Cerebellar nuclear complex (tissue), 1 donor: ENCODE measurements at places on chromosomes 13 and 19.

DNA sequence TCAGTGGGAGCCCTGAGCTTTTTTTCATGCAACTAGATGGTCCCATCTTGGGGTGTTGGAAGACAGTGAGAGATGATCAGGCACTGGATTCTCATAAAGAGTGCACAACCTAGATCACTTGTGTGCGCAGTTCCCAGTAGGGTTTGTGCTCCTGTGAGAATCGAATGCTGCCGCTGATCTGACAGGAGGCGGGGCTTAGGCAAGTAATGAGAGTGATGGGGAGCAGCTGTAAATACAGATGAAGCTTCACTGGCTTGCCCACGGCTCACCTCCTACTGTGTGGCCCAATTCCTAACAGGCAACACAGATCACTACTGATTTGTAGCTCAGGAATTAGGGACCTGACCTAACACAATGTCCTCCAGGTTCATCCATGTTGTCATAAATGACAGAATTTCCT, 43.6 kb upstream of the UBAC2 start:
- DNase-seq = no peak

DNA sequence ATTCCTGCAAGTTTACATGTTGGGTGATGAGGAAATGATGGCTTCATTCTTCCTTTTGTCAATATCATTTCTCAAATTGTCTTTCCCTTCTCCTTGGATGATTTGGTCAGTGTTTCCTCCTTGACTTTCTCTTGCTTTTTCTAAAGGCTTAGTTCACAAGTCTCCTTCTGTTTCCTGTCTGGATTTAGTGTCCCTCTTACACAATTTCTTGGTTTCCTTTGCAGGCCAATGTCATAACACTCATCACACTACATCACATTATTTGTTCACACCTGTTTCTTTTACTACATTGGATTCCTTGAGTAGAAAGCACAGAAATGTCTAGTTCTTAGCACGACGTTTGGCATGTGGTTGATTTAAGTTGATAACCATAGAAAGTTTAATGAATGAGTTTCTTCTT, 490.7 kb downstream of the TDRD3 start:
- DNase-seq = no peak

GRCh38 chr13:27712421-27712820, 79.9 kb upstream of the GSX1 start:
- DNase-seq = no peak

DNA sequence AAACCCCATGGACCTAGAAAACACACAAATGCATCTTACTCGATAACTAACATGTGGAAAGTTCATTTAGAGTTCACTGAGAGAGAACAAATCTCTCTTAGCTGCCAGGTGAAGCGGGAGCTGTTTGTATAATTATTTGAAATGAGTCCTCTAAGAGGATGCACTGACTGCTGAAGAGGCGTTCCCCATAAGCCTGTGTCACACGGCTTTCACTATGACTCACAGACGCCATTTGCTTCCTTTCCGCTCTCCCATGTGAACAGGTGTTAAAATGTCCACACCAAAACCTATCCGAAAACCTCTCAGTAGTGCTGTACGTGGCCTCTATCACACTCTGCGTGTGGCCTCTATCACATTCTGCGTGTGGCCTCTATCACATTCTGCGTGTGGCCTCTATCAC, 101.8 kb downstream of the SOX1 start:
- no peak for DNase-seq

GRCh38 chr13:99297331-99297730, 9.9 kb downstream of the GPR183 start:
- no peak for DNase-seq

DNA sequence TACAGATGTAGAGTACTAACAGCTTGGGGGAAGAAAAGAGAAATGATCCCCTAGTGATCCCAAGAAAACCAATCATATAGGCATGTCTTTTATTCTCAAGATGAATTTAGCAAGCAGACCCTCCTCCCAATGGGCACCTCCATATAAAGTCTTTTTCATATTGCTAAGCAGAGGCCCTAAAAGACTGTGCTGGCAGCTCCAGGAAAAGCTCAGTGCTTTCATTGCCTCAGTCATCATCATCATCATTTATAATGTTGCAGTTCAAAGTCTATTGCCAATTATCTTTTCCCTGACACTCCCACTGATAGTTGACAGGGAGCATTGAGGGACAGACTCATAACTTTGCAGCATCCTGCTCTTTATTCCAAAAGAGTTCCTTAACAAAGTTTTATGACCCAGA, 13.0 kb downstream of the GPR183 start:
- no peak for DNase-seq

- DNase-seq = no peak
Observed at GRCh38 chr13:34749046-34749445, 193.0 kb upstream of the NBEA start.

GRCh38 chr13:94601446-94602431, at the start of gene GPR180:
TSS of gene GPR180 (plus strand) at chr13:94601857. CDS start at chr13:94601928, 71 bp downstream.
- DNase-seq = peak; percentile 97

DNA sequence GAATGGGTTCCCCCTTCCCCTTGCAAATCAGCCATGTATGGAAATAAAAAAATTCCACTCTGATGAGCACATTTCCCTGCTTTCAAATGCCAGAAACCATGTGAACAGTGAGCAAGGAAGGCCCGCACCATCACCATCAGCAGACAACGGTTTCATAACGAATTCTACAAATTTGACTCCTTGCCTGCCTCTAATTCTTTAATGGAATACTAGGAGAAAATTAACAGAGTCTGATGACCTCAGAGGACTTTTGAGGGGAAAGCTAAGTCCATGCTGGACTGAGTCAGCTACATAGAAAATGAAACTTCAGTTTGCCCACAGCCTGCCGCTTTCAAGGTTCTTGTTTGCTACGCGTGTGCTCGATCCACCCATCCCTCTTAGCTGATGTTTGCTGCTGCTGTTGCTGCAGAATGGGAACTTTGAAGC, 46.7 kb upstream of the KL start:
- no peak for DNase-seq

- DNase-seq = no peak
Observed at GRCh38 chr19:6058518-6059201, 51.6 kb downstream of the RFX2 start.

- DNase-seq = no peak
Observed at GRCh38 chr13:32162395-32163005, 130.9 kb downstream of the FRY start.

- DNase-seq = no peak
Observed at GRCh38 chr13:99681695-99682094, 180.4 kb downstream of the TM9SF2 start.

DNA sequence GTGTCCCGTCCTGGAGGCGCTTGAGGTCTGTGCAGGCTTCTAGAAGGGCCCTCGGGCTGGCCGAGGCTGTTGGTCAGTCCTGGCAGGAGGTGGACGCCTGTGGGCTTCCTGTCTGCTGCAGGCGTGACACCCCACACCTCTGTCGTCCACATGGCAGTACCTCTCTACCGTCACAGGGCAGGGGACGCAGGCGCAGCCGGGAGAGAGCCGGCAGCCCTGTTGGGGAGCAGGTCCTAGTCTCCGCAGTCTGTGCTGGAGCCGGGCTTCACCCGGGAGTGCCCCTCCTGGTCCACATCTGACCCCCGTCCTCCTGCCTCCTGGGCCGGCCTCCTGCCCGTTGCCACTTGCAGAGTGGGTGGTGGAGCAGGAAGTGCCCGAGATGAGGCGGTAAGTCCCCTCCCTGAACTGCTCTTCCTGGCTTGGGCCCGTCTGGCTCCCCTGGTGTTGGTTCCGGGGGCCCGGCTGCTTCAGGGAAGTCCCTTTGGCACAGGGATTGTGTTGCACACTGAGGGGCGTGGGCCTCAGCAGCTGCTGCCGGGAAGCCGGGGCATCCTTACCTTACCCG, 106.0 kb downstream of the KDM4B start:
- no peak for DNase-seq

GRCh38 chr19:8877854-8878705, 45.9 kb downstream of the MBD3L1 start:
- no peak for DNase-seq

DNA sequence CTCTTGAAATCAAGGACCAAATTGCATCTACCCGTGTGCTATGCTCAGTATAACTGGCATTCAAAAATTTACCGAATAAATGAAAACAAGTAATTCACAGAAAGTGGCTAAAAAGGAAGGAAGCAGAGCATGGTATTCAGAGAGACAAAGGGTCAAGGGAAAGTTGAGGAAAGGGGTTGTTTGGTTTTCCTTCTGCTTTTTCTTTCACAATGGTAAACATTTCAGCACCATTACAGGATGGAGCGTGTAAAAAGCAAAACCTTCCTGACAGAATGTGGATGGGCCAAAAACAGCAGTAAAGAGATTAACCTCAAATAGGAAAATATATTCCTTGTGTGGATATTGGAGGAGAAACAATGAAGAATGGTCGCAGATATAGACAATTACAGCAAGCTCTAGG, 14.8 kb downstream of the DIAPH3 start:
- no peak for DNase-seq

DNA sequence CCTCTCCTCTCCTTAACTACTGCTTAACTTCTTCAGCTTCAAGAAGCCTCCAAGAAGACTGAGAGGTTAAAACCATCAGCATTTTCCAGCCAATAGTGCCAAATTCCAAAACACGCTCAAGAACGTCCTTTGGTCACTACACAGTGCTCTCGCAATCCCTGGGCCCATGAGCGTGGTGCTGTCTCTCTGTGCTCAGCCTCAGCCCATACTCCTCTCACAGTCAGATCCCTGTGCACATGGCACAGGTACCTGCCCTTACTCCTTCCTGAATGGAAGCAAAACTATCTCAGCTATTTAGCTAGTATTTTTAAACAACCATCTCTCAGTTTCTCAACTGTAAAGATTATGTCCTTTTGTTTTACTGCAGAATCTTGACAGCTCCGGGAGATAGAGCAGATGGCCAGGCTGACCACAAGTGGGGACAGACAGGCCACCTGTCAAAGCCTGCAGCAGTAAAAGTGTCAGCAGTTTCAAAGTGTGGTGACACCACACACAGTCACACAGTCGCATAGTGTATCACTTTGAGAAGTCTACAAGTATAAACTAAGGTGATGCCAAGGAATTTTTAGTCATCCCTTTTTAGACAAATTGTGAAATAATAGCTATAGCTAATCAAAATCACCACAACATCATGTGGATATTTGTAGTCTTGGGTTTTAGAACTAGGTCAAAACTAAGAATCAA, 35.7 kb downstream of the DZIP1 start:
- DNase-seq = no peak

GRCh38 chr13:101346942-101347728, 69.2 kb downstream of the NALCN start:
- DNase-seq = no peak

DNA sequence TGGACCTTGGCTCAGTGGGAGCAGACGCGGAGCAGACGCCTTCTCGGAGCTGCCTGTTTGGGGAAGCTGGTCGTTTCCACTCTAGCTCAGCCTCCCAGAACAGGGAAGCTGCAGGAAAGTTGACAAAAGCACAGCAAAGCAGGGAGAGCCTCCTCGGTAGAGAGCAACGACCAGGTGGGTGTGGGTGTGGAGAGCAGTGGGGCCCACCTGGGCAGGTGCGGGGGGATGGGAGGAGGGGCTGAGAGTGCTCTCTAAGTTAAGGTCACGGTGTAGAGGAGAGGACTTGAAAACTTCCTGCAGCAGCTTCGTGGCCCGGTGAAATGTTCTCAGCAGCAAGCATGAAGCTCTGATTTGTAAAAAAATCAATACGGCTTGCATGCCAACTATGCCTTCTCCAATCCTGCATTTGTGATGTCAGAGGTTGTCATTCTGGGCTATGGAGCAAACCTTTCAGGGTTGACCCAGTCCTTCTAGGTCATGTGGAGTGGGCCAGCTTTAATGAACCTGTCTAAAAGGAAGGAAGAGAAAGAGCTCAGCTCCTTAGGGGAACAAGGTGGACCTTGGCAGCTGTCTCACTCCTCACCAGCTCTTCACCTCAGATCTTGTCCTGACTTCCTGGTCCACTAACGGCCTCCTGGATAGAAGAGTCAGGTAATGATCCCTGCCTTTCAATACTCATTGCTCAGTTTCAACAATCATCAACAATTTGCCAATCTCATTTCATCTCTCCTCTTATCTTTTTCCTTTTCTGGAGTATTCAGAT, 85.8 kb upstream of the UBL3 start:
- DNase-seq = no peak

DNA sequence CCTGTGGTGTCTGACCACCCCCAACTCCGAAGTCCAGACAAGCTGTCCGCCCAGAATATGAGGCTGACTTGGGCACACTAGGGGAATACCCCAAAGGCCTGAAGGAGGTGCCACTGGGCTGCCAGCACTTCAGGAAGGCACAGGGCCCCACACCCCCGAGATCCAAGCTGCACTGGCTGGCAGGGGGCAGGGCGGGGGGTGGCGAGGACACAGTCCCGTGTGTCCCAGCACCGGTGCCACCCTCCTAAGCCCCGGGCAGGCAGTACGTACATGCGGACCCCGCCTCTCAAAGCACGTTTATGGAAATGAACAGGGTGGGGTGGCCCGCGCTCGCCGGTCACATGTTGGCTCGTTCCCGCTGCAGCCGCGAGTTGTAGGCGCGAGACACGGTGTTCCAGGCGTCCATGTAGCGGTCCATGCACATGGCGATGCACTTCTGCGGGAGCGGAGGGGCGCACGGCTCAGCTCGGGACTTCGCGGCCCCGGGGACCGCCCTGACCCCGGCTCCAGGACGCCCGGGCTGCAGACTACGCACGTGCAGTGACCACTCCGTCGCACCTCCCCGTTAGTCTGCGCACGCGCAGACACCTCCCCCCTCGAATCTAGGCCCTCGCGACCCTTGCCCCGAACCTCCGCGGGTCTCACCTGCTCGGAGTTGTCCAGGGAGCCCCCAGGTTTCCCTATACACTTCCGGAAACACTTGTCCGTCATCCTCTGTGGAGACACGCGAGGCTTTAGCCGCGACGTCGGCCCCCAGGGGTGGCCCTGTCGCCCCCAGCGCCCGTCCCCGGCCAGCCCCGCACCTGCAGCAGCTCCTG, 566 bp downstream of the TIMM13 start:
- DNase-seq = no peak

- no peak for DNase-seq
Observed at GRCh38 chr13:59211606-59212005, 952.1 kb downstream of the DIAPH3 start.

DNA sequence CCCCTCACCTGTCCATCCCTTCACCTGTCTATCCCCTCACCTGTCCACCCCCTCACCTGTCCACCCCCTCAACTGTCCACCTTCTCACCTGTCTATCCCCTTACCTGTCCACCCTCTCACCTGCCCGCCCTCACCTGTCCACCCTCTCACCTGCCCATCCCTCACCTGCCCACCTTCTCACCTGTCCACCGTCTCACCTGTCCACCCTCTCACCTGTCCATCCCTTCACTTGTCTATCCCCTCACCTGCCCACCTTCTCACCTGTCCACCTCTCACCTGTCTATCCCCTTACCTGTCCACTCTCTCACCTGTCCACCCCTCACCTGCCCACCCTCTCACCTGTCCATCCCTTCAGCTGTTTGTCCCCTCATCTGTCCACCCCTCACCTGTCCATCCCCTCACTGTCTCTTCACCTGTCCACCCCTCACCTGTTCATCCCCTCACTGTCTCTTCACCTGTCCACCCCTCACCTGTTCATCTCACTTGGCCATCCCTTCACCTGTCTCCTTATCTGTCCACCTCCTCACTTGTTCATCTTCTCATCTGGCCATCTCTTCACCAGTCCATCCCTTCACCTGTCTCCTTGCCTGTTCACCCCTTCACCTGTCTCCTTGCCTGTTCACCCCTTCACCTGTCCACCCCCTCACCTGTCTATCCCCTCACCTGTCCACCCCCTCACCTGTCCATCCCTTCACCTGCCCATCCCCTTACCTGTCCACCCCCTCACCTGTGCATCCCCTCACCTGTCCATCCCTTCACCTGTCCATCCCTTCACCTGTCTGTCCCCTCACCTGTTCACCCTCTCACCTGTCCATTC, 12.7 kb upstream of the KANK2 start:
- DNase-seq = no peak
